GM19239 (cell line): ENCODE measurements at places on chromosomes 6 and 20.
A peak's percentile ranks its signal among the peaks of the same experiment; 100 is the strongest.

- DNase-seq, result peak; percentile 26
Measured at GRCh38 chr6:16097382-16098171, 31.3 kb upstream of the MYLIP start.

- peak; percentile 40 for DNase-seq
Measured at GRCh38 chr20:38726804-38727606, 2.7 kb downstream of the SLC32A1 start.

DNA sequence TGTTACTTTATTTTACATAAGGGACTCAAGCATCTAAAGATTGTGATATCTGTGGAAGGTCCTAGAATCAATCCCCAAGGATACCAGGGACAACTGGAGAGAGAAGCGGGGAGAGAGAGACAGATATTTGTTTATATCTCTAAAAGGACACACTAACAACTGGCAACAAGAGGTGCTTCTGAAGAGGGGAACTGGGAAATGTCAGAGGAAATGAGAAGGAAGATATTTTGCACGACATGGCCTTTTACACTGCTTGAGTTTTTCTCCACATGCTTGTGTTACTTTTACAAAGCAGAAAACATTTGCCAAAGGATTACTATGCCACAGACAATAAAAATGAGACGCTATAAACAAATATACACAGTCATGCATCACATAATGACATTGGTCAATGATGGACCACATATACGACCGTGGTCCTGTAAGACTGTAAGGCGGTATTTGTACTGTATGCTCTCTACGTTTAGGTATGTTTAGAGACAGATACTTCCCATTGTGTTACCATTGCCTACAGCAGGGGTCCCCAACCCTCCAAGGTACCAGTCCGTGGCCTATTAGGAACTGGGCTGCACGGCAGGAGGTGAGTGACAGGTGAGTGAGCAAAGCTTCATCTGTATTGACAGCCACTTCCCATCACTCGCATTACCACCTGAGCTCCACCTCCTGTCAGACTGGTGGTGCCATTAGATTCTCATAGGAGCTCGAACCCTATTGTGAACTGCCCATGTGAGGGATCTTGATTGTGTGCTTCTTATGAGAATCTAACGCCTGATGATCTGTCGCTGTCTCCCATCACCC is 64.6 kb upstream of the PTPN1 start:
- no peak for DNase-seq

DNA sequence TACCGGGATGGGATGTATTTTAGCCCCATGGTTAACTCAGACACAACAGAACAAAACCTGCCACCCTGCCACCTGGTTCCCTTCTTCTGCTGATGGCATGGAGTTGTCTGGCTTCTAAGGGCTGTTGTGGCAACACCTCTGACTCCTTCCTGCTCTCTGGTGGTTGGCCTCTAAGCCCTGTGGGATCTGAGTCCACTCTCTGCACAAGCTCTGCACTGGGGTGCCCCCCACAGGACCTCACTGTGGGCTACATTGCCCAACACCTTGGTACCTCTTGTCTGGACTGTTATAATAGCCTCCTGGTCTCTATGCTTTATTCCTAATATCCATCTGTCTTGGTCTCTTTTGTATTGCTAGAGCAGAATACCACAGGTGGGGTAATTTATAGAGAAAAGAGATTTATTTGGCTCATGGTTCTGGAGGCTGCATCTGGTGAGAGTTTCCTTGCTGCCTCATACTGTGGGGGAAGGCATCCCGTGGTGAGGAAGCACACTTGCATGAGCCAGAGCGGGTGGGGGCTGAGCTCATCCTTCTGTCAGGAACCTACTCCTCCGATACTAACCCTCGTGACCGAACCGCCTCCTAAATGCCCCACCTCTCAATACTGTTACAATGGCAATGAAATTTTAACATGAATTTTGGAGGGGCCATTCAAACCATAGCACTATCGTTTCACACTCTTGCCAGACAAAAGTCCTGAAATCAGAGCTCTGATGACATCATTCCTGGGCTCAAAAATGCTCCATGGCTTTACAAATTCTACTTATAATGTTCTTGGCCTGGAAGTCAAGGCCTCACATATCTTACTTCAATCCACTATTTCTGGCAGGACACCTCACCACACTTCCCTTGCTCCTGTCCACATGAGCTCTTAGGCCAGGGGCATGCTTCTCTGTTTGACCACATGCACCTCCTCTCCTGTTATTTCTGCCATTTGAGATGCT is 127.2 kb downstream of the PAX1 start:
- no peak for DNase-seq

- DNase-seq, result no peak
Measured at GRCh38 chr6:157880534-157880933, 57.5 kb downstream of the SNX9 start.

DNA sequence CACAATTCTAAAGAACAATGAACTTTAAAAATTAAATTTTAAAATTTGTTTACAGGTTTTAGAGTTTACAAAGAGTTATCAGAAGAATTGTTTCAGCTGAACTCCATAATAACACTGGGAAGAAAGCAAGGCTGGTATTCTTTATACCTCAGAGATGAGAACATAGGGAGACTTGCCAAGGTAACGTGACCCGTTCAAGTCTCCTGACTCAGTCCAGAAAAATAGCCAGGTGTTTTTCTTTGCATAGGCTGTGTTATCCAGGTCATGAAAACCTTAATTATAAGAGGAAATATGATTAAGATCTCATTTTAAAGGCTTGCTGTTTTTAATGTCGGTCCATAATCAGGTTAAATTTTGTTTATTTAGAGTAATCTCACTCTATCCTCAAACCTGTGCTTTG is 8.5 kb upstream of the C6orf141 start:
- DNase-seq, result no peak

GRCh38 chr6:152054441-152054840 is 247.0 kb downstream of the ESR1 start:
- DNase-seq, result no peak

DNA sequence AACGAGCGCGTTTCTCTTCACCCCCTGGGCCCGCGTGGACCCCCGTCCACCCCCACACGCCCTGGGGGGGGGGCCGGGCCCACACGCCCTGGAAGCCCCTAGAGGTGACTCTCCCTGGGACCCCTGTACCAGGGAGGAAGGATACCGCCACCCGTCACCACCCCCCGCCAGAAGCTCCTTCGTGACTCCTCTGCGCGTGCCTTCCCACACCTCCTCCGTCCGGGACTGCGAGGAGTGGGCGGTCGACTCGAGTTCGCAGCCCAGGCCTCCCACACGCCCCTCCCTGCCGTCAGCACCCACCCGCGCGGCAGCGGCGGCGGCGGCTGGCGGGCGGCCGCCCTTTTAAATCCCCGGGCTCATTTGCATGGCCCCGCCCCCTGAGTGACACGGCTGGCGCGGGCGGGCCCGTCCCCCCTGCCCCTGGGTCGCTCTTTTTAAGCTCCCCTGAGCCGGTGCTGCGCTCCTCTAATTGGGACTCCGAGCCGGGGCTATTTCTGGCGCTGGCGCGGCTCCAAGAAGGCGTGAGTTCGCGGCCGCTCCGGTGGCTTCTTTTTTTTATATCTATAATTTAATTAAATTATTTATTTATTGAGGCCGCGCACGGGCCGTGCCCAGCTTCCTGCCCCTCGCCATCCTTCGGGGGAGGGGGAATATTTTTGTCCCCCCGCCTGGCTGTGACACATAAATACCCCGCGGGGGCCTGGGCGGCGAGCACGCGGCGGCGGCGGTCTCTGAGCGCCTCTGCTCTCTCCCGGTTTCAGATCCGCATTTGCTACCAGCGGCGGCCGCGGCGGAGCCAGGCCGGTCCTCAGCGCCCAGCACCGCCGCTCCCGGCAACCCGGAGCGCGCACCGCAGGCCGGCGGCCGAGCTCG is at the start of gene HMGA1:
TSS of gene HMGA1 (plus strand) at position 431 of the 873 bp plus-strand sequence. CDS start 3,908 bp downstream, outside the sequence.
- DNase-seq, result peak; percentile 94

DNA sequence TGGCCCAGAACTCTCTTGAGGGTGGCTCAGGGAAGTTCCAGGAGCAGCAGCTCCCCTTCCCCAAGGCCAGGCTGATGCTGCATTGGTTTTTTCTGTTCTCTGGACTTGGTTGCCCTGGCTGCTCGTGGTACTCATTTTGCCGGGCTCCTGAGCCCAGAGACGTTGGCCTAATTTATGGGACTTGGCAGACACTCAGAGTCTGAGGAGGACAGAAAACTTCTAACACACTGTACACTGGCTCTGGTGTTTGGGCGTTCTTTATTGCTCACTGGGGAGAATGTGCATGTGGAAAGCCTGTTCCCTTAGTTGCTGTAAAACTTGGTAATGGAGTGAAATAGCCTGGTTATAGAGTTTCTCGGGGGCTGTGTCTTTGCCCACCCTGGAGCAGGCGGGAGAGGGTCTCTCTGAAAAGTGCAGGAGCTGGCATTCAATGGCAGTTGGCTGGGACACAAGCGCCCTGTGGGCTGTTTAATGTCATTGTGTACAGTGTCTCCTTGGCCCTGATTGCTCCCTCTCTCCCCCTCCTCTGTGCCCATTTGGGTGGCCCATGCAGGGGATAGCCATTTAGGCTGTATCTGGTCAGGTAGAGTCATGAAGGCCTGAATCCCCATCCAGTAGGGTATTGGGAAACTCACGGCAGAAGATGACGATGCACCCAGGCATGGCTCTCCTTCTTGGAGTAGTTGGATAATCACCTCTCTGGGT is 109.3 kb downstream of the CDC5L start:
- no peak for DNase-seq

DNA sequence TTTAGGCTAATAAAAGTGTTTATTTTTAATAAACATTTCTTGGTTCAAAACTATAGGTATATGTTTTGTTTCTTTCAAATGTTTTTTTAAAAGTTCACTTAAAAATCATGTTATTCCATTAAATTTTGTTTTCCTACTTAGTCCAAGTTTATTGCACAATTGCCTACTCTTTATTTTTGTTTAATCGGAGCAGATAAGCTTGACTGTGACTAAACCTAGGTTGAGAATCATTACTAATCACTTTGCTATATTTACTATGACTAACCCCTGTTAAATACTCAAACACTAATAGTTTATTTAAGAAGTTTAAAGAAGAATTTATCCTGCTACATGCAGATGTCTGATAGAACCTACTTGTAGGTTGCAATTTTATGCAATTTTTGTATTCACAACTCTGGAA is 18.8 kb downstream of the MAP3K4 start:
- no peak for DNase-seq

DNA sequence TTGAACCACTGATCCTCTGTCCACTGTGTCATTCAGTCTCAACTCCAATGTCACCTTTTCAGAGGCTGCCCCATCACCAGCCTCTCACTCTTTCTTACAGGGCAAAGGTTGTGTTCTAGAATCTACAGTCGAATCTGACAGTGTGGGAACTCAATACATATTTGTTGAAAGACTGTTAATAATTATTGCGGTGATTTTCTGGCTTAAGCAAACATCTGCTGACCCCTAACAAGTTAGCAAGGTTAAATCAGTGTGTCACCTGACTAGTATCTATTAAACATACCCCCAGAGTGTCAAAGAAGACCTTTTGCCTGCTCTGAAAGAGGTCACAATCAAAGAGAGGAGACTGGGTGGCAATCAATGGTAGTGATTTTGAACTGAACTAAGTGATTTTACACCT is 41.9 kb downstream of the ELOVL2 start:
- DNase-seq, result no peak

DNA sequence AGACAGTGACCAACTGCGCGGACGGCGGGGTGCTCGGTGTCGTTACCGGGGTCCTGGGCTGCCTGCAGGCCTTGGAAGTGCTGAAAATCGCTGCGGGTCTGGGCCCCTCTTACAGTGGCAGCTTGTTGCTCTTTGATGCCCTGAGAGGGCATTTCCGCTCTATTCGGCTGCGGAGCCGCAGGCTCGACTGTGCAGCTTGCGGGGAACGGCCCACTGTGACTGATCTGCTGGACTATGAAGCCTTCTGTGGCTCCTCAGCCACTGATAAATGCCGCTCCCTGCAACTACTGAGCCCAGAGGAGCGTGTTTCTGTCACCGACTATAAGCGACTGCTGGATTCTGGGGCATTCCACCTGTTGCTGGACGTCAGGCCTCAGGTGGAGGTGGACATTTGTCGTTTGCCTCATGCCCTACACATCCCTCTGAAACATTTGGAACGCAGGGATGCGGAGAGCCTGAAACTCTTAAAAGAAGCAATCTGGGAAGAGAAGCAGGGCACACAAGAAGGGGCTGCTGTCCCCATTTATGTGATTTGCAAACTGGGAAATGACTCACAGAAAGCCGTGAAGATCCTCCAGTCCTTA is 1.0 kb downstream of the MOCS3 start:
- no peak for DNase-seq

DNA sequence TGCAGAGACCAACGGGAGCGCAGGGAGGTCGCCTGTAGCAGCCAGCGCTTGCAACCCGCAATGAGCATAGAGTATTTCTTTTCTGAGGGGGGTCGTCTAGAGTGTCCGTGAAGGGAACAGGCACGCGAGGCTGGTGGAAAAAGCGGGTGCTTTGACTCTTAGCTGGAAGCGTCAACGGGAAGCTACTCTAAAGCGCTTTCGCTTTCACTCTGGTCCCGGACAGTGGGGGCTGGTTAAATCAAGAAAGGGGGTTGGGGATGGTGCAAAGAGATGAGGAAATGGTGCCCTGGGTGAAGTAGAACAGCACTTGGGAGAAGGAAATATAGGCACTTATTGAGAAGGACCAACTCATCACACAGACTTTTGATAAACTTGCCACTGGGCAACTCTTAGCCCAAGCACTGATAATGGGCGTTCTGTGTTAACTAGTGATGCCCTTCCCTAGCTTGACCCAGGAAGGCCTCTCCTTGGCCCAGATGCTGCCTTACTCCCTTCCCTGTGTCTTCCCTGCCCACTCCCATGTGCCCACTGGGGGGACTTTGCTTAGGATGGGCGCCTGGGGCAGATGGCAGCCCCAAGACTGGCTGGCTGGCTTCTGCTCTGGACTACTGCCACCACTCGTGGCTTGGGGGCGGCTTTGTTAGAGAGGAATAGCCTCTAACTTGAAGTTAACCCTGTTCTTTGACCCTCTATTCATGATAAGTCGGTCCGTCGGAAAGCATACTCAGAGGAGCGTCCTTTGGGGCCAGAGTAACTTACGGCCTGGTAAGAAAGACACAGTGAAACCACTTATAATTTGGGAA is 585 bp downstream of the PSMB9 start:
- no peak for DNase-seq

- DNase-seq, result no peak
Measured at GRCh38 chr6:98039443-98039842, 756.4 kb upstream of the MMS22L start.

- DNase-seq, result no peak
Measured at GRCh38 chr6:164014346-164015087, 600.0 kb downstream of the QKI start.

DNA sequence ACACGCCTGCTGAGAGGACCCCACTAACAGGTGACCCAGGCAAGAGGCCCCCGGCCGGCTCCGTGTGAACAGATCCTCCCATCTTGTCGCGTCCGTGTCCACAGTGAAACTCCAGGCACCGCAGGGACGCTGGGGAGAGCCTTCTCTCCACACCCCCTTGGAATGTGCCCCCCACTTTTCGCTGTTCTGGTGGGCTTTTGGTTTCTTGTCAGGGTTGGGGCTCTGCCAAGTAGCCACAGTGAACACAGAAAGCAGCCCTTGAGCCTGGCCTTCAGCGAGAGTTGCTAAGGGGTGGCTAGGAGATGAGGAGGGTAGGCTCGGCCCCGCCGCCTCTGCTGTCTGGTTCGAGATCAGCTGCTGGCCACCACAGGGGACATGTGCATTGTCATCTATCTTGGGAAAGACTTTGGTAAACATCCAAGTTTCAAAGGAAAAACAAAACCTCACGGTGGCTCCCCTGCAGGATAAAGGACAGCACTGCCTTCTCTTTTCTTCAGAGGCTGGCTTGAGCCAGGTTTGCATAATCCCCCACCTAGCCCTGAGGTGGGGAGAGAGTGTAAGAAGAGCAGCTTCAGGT is 22.7 kb downstream of the SYNDIG1 start:
- no peak for DNase-seq
